ENCODE measurements at places on chromosomes 6 and 20.

- no peak for DNase-seq
These were observed 23.8 kb downstream of the SAYSD1 start for GRCh38 chr6:39091220-39091619.

DNA sequence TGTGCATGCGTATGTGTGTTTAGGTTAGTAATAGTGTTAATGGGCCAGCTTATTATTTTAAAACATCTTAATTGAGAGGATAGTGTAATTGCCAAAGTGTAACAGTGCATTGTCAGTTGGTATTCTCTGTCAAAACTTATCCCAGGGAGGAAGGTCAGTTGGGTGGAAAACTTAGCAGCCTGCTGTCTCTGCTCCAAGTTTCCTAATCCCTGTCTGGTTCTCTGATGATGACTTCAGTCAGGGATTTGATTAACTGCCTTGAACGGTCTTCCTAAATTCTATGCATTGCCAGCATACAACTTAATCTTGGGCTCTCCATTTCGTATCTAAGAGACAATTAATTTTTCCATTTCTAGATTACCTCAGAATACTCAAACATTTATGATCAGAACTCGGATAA, 51.1 kb downstream of the L3MBTL3 start:
- no peak for DNase-seq

- no peak for DNase-seq
These were observed 54.0 kb upstream of the PLN start for GRCh38 chr6:118494091-118494490.

GRCh38 chr6:157528931-157529653, 148.1 kb downstream of the ZDHHC14 start:
- no peak for DNase-seq

- no peak for DNase-seq
These were observed 56.0 kb downstream of the CCDC170 start for GRCh38 chr6:151549790-151550189.

DNA sequence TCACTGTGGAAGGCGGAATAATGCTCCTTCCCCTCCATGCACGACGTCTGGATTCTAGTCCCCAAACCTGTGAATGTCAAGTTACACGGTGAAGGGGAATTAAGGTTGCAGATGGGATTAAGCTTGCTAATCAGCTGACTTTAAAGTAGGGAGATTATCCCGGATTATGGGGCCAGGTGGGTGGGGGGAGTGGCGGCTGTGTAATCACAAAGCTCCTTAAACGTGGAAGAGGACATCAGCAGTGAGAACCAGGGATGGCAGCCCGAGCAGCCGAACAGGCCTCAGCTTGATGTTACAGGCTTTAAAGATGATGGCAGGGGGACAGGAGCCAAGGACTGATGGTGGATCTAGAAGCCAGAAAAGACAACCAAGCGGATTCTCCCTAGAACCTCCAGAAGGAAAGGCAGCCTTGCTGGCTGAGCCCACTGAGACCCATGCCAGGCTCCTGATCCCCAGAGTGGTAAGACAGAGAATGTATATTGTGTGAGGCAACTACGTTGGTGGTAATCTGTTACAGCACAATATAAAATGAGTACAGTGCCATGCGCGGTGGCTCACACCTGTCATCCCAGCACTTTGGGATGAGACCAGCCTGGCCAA, 117.5 kb downstream of the SCML4 start:
- no peak for DNase-seq

GRCh38 chr20:43717616-43717995, 9.2 kb downstream of the GTSF1L start:
- DNase-seq, result no peak

DNA sequence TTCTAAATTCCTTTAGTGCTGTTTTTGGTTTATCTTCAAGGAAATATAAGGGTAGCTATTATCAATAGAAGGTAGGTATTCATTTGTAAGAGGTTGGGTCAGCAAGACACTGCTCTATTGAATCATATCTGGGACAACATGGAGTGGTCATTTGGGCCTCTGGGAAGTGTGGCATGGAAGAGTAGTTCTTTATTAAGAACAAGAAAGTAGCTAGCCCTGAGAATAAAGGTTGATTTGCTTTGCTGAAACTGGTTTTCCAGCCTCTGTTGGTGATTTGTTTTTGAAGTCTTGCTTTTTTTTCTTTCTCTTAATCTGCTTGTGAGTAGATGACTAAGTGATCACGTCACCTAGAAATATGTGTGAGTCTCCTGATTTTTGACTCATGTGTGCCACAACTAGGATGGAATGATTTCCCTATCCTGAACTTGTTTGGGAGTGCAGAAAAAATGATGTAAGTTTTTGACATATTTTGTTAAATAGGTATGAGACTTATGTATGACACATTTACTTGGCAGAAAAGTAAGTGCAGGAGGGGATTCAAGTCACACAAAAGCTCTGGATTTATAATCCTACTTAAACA, 381.8 kb downstream of the CENPW start:
- DNase-seq, result no peak

Data from right lobe of liver (tissue), 6 donors.